ENCODE measurements at places on chromosomes 12 and 14.

- no peak for DNase-seq
Observed at GRCh38 chr12:588646-589045, 74.6 kb downstream of the NINJ2 start.

DNA sequence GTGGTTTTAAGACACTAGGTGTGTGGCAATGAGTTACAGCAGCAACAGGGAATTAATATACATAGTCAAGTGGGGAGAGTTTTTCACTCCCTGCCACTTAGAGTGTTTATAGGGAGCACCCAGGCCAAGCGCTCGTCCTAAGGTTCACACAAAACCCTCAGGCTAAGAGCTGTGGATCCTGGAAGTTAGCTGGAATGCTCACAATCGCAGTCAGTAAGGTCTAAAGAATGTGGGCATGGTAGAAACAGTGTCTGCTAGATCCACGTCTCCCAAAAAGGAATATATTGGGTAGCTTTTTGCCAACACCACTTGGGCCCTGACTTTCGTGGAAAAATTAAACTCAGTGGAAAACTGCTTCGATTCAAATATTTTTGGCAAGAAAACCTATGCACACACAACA lies 36.6 kb downstream of the STAB2 start:
- no peak for DNase-seq

- no peak for DNase-seq
Observed at GRCh38 chr12:18492372-18493025, 231.2 kb downstream of the PIK3C2G start.

DNA sequence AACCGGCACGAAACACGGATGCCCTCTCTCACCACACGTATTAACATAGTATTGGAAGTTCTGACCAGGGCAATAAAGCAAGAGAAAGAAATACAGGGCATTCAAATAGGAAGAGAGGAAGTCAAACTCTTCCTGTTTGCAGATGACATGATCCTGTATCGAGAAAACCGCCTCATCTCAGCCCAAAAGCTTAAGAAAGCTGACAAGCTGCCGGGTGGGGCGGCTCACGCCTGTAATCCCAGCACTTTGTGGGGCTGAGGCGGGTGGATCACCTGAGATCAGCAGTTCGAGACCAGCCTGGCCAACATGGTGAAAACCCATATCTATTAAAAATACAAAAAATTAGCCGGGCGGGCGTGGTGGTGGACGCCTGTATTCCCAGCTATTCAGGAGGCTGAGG lies 17.7 kb downstream of the OR6S1 start:
- no peak for DNase-seq

- DNase-seq: no peak
Observed at GRCh38 chr12:115351514-115352077, 667.6 kb upstream of the TBX3 start.

DNA sequence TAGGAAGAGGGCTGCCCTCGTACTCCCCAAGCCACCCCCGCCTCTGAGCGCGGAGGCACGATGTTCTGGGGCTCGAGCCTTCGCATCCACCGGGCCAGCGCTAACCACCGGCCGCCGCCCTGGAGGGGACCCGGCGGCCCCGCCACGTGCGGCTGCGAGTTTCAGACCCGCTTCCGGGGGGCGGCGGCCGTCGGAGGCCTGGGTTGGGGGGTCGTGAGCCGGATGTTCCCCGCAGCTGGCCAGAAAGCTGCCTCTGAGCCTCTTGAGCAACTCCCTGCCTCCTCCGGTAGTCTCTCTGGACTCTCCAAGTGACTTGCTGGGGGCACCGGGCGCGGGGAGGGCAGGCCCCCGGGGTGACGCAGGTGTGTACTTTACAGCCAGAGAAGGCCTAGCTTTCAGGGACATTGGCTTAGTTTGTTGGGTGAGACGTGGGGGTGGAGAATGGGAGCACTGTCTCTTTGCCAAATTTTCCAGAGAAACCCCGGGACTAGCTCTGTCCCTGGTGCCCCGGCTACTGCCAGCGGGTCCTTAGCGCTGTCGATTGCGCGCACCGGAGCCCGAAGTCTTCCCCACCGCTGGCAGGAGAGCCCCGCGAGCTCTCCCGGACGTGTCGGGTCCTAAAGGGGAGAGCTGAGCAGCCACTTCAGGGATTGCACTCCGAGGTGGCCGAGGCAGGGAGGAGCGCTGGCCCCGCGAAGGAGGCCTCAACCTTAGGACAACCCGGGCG lies 15.6 kb downstream of the OTX2 start:
- no peak for DNase-seq

- DNase-seq: no peak
Observed at GRCh38 chr12:24231298-24231697, 281.8 kb upstream of the SOX5 start.

- no peak for DNase-seq
Observed at GRCh38 chr12:110010853-110011723, 11.9 kb downstream of the ANKRD13A start.
